ENCODE measurements at places on chromosomes 3 and 15. TPM values are rescaled to one million over a fixed set of nuclear protein-coding genes. Genes with fewer than 3 reads are reported as not detected.

GRCh38 chr15:100572362-100572983, 29.5 kb downstream of the LINS1 start:
- H3K27me3 ChIP-seq, result no peaks in the 10 kb centered on the region
- no peak overlapping the region for H3K4me3 ChIP-seq
- H3K4me1 ChIP-seq, result peaks cover 19% of the 10 kb centered on the region
- H3K36me3 ChIP-seq, result peaks cover 6% of the 10 kb centered on the region
- no peak overlapping the region for H3K27ac ChIP-seq

DNA sequence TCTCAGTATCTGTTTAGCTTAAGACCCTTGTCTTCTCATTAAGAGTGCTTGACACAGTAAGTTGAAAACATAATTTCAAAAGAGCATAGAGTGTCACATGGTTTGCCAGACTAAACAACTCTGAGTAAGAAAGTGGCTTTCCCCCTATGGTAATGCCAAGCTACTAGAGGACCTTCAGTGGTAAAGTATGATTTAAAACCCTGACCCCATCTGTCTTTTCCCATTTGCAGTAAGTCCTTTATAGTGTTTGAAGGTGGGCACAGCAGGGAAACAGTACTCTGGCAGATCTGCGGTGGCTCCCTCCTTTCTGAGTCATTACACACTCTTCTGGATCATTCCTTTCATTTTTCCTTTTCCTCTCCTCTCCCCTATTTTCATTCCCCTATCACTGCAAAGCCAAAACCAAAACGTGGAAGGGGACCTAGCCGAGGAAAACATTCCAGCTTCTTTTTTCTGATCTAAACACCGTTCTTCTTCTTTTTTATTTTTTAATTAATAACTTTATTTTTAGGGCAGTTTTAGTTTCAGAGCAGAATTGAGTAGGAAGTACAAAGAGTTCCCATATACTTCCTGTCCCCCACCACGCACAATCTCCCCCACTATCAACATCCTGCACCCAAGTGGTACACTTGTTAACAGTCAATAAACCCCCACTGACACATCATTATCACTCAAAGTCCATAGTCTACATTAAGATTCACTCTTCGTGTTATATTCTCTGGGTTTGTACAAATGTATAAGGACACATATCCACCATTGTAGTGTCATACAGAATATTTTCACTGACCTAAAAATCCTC, 74.7 kb downstream of the PPARG start:
- H3K27ac ChIP-seq, result no peak overlapping the region
- H3K27me3 ChIP-seq, result no peaks in the 10 kb centered on the region
- H3K36me3 ChIP-seq, result no peaks in the 10 kb centered on the region
- H3K4me3 ChIP-seq, result no peak overlapping the region
- no peaks in the 10 kb centered on the region for H3K4me1 ChIP-seq
- no peak for DNase-seq

The SKOR1 gene
- 0.46 TPM for total RNA-seq

GRCh38 chr15:100844778-100845177, 34.9 kb upstream of the ALDH1A3 start:
- H3K27ac ChIP-seq, result no peak overlapping the region
- DNase-seq, result no peak
- H3K27me3 ChIP-seq, result peaks cover 2% of the 10 kb centered on the region
- no peaks in the 10 kb centered on the region for H3K4me1 ChIP-seq

- H3K4me1 ChIP-seq, result peaks cover 5% of the 10 kb centered on the region
- H3K27me3 ChIP-seq, result no peaks in the 10 kb centered on the region
- DNase-seq, result no peak
- H3K27ac ChIP-seq, result no peak overlapping the region
- no peak overlapping the region for H3K4me3 ChIP-seq
- H3K36me3 ChIP-seq, result no peaks in the 10 kb centered on the region
Measured at GRCh38 chr3:61061092-61061723, 190.0 kb downstream of the FHIT start.

- peak; percentile 37 for DNase-seq
- H3K27ac ChIP-seq, result no peak overlapping the region
- no peaks in the 10 kb centered on the region for H3K27me3 ChIP-seq
- no peaks in the 10 kb centered on the region for H3K4me1 ChIP-seq
Measured at GRCh38 chr3:139227165-139227564, 116.7 kb upstream of the MRPS22 start.
